ENCODE measurements at places on chromosomes 5 and 9.

DNA sequence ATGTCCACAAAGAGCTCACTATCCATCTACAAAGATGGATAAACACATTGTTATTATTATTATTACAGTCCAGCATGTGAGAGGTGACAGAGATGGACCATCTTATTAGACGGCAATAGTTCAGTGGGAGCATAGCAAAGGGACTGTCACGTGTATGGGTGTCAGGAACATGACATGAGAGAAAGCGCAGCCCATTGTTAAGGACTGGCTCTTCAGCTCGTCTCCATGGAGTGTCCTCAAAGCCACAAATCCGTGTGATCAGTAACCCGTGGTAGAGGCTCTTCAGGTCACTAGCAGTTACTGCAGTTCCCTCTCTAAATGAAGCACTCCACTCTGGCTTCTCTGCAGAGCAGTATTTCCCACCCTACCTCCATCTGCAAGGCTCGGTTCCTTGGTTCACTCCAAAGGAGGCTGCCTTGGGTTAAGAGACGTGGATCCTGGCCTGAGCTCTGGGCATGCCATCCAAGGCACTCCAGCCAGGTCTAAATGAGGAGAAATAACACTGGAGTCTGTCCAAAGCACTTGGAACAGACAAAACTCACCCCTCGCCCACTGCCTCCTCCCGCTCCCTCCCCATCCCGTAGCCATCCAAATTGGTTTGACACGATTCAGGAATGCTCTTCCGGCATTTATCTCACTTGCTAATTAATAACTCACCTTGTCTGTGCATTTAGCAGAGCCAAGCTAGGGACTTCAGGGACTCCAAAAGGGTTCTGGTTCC, 122.3 kb upstream of the WWC1 start:
- no peak for DNase-seq

DNA sequence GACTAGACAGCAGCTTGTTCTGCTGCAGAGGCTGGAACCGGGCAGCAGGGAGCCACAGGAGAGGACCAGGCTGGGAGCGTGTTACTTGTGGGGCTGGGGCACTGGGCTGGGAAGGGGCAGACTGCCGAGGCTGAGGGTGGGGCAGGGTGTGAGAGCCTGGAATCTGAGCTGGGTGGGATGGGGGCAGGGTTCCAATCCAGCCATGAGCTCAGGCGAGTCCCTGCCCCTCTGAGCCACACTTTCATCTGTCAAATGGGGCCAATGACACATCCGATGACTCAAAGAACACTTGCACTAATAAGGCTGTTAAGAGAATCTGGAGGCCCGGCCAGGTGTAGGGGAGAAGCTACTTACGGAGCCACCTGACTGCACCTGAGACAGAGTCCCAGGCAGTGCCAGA, 18.7 kb upstream of the WDR38 start:
- no peak for DNase-seq

- DNase-seq = no peak
Observed at GRCh38 chr5:177367323-177367848, 9.7 kb downstream of the RGS14 start.

DNA sequence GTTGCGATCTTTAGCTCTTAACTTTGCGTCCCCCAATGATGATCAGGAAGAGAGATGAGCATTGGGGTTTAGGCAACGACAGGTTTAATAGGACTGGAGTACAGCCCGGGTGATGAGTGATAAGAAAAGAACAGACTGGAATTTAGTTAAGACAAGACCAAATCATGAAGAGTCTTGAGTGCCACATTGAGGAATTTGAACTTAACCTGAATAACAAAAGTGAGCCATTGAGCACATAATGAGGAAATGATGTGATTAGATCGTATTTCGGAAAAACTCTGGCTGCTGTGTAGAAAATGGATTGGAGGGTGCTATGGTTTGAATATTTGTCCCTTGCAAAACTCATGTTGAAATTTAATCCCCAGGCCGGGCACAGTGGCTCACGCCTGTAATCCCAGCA, 83.2 kb upstream of the MELK start:
- no peak for DNase-seq

DNA sequence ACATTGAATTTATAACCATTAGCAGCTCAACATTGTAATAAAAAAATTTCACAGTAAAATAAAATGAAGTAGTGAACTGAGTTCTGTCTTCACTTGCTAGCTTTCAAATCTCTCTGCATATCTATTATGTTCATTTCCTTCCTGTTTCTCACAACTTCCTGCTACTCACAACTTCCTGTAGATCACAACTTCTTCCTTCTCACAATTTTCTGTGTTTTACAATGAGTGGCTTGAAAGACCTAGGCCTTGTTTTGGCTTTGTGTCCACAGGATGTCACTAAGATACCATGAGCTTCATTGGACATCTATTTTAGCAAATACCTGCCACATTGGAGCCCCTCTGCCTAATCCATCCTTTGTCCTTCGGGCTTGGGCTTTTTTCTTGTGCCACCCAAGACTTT, 480.3 kb upstream of the ADAMTS16 start:
- DNase-seq = no peak

- no peak for DNase-seq
Observed at GRCh38 chr5:140341591-140341990, 4.8 kb downstream of the HBEGF start.

GRCh38 chr5:98349251-98349989, 424.0 kb upstream of the RGMB start:
- DNase-seq = no peak

- no peak for DNase-seq
Observed at GRCh38 chr9:130265431-130266235, at the start of gene HMCN2. HMCN2 (plus strand) TSS chr9:130265760; CDS start chr9:130265879, 119 bp downstream.

GRCh38 chr5:153972240-153972639, 66.5 kb downstream of the FAM114A2 start:
- no peak for DNase-seq

DNA sequence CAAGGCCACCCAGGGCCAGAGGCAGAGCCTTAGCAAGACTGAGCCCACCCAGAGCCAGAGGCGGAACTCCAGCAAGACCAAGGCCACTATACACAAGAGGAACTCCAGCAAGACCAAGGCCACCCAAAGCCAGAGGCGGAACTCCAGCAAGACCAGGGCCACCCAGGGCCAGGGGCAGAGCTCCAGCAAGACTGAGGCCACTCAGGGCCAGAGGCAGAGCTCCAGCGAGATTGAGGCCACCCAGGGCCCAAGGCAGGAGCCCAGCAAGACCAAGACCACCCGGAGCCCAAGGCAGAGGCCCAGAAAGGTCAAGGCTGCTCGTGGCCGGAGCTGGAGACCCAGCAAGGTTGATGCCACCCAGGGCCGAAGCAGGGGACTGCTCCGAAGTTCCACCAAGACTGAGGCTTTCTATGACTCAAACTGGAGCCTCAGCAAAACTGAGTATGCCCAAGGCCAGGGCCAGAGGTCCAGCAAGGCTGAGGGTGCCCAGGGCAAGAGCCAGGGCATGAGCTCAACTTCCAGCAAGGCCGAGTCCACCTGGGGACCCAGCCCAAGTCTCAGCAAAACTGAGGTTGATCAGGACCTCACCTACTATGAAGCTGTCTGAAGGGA, 4.2 kb downstream of the TOR2A start:
- no peak for DNase-seq

DNA sequence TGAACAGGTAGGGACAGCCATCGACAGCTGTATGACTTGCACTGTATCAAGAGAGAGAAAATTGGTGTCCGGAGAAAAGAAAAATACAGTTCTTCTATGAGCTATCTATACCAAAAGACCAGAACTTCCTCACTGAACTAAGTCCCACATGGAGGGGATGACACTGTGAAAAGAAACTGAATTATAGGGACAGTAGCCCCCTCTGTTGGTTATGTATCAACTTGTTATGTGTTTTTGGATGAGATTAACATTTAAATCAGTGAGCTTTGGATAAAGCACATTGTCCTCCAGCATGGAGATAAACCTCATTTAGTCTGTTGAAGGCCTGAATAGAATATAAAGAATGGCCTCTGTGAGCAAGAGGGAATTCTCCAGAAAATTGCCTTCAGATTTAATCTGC, 176.6 kb upstream of the SH3GL2 start:
- DNase-seq = no peak

GRCh38 chr9:94853887-94854286, 127.4 kb downstream of the AOPEP start:
- DNase-seq = no peak

- DNase-seq = no peak
Observed at GRCh38 chr5:168097876-168098653, 193.4 kb upstream of the WWC1 start.

- DNase-seq = no peak
Observed at GRCh38 chr9:70043285-70043684, 363 bp upstream of the MAMDC2 start.

- no peak for DNase-seq
Observed at GRCh38 chr5:171705830-171706468, 79.7 kb upstream of the SMIM23 start.

GRCh38 chr5:83553000-83553486, 81.5 kb downstream of the VCAN start:
- DNase-seq = no peak

DNA sequence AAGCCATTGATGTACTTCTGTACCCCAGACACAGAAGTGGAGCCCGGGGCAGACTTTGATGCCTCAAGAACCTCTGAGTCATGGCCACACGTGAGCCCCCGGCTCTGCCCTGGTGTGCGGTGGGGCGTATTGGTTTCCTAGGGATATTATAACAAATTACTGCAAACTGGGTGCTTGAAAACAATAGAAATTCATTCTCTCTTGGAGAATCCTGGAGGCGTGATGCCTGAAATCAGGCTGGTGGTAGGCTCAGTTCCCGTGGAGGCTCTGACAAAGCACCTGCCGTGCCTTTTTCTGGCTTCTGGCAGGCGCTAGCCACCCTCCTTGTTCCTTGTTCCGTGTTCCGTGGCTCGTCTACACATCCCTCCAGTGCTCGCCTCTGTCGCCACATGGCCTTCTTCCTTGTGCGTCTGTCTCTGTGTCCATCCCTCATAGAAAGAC, 24.2 kb downstream of the NEK6 start:
- DNase-seq = no peak

GRCh38 chr9:83523684-83524083, 14.5 kb downstream of the FRMD3 start:
- DNase-seq = no peak

DNA sequence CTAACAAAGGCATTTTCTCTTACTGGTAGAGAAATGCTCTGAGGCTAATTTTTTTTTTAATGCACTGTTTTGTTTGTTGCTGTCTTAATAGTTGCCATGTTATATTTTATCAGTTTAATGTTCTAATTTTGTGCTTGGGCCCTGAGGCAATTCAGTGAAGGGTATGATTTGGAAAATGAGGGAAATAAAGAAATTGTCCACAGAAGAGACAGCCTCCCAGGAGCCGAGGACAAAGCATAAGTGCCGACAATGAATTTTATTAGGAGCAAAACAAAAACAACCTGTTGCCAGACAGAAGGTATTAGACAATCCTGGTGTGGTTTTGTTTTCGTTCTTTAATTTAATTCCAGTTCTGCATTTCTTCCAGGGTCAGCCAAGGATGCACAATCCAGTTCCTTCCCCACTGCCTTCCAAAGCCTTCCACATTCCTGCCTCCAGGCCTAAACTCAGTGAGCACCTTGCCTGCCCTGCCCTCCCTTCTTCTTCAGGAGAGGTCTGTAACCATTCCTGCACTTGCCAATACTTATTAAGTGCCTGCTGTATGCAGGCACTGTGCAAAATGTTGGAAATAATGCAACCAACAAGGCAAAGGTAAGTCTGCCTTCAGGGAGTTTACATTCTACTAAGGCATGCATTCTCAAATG, 4.3 kb upstream of the TCOF1 start:
- DNase-seq = no peak

GRCh38 chr5:163005949-163006348, 431.4 kb upstream of the CCNG1 start:
- DNase-seq = no peak

DNA sequence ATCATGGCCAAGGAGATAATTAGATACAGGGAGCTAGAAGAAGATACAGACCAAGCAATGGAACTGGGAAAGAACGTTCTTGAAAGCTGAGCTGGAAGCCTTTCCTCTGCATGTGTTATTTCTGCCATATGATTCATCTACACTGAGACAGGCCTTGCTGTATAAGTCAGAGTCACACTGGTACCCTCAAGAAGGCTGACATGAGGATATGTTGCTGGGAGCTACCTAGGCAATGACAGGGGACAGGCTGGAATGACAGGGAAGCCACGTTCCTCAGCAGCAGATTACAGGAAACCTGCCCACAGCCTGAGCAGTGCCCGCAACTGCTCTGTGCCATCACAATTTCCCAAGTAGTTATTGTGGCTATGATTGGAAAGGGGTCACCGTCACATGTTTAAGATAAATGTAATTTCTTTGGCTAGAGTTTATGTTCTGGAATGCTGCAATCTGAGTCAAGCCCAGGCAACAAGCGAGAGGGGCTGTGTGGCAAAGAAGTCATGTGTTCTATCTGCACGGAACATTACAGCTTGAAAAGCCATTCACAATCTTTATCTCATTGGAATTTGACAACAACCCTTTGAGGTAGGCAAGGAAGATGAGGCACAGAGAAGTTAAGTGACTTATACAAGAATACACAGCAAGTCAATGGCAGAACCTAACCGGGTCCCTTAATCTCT, 108.2 kb downstream of the TTLL11 start:
- DNase-seq = no peak

GRCh38 chr5:53110156-53110555, 599 bp upstream of the MOCS2 start:
- no peak for DNase-seq

DNA sequence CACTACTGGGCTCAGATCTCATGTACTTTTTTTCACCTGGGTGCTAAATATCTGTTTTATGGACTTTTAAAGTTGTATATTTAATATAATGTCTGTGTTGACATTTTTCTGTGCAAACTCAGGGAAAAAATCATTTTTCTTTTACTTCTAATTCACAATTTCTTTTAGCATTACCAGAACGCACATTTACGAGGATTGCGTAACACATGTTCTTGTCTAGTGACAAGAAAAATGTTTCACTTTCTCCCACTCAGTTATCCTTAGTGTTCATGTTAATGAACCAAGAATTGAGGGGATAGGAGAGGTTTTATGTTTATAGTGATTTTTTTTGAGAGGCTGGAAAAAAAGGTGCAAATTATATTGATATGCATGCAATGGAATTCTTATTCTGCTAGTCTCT, 86.3 kb upstream of the PJA2 start:
- DNase-seq = no peak

DNA sequence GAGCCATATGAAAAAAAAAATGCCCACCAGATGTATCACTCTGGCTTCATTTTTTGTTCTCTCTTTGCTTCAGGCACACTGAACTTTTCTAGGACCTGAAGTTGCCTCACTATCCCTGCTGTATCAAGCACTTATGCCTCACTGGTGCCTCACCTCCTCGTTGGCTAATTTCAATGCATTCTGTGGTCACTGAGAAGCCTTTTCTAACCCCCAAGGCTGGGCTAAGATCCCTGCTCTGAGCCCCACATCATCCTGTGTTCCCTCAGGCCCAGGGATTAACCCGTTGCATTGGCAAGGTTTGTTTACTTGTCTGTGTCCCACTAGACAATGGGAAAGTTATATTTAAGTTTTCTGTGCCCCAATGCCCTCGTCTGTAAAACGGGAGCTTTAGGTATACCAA, 362.7 kb downstream of the OSTF1 start:
- no peak for DNase-seq

- no peak for DNase-seq
Observed at GRCh38 chr9:115717711-115718173, 435.8 kb upstream of the PAPPA start.
